ENCODE measurements at places on chromosomes 2 and 18.

DNA sequence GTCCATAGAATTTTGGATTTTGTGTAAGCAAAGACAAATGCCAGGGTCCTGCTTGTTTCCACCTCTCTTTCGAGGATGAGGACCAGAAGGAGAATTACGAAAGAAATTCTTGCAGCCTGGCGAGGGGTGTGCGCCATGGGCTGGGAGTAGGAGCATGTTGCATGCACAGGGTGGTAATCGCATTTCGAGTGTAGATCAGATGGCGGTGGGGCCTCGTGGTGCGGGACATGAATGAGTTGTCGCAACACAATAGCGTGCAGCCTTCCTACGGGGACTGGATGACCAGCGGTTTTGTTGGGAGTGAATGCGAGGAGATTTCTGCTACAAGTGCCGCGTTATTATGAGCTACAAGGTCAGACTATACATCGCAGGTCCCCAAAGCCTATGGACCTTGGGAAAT is 4.2 kb upstream of the EN1 start:
- no peak for DNase-seq

DNA sequence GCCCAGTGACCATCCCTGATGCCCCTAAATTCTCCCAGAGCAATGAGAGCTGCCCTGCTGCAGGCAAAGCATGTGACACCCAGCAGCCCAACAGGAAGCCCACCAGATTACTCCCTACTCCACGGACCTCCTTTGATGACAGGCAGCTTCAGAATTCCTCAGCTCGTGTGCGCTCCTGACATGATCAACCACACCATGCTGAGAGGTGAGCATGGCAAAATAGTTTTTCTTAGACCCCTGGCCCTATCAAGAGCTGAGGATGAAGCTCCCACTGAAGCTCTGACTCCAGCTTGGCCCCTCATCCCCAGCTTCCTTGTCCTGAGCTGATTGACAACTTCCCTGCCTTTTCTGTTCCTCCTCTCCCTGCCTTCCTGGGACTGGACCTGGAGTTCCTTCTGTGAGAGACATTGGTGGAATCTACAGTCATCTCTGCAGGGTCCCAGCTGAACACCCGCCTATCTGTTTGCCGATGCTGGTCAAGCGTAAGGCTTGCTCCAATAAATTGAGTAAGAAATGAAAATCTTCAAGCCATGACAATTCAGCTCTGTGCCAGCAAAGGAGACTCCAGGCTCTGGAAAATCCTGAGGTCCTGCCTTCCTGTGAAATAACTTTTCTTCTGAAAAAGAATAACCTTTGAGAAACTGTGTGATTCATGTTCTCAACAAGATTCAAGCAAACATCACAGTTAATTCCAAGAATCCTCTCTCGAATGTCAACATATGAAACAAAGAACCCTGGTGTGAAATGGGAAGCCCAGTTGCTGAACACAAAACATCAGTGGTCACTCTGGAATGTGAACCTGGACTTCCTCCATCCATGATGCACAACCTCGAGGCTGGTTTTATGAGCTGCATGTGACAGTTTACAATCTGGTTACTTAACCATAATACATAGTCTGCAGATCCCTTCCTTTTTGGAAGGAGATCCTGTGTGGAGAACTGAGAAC is 201.1 kb downstream of the SPP2 start:
- no peak for DNase-seq

DNA sequence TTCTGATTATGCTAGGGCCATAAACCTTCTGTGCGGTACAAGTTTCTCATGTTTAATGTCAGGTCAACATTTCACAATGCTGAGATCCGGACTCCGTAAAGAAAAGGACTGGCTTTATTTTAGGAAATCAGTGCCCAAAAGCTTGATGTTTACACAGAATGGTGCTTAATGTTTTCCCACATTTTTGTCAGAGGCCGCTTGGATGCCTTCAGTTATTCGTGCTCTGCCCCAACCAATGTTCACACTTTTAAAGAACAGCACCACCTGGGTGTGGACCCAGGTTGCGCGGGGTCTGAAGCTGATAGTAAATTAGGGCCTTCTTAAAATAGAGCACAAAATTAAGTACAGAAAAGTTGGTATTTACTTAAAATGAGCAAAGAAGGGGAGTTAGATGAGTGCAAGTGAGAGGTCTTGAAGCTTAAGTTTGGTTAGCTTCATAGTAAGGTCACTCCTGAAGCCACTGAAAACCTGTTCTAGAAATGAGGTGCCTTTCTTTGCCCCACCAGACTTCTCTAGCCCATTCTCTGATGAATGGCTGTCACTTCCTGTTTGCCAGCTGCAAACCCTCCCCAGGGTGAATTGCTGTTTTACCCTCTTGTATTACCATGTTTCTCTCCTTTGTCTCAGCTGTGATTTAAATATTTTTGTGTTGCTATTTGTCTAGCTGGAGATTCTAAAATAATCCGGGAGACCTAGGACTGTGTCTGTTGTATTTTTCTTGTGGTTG is 20.5 kb downstream of the SLC3A1 start:
- no peak for DNase-seq

DNA sequence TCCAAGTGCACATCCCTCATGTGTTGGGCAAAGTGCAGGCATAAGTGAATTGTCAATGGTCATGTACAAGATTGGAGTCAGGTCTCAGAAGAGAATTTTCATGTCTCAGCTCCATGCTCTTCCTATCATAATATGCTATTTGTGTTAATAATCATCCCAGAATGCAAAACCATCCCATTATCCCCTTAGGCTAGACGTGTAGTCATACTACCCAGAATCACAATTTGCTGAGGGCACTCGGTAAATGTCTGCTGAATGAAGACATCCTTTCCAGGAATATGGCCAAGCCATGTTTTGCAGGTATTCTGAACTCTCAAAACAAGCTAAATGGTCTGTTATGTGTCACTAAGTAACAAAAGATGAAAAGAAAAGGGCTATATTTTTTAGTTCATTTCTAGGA is 263.8 kb downstream of the RAD51AP2 start:
- DNase-seq = no peak

DNA sequence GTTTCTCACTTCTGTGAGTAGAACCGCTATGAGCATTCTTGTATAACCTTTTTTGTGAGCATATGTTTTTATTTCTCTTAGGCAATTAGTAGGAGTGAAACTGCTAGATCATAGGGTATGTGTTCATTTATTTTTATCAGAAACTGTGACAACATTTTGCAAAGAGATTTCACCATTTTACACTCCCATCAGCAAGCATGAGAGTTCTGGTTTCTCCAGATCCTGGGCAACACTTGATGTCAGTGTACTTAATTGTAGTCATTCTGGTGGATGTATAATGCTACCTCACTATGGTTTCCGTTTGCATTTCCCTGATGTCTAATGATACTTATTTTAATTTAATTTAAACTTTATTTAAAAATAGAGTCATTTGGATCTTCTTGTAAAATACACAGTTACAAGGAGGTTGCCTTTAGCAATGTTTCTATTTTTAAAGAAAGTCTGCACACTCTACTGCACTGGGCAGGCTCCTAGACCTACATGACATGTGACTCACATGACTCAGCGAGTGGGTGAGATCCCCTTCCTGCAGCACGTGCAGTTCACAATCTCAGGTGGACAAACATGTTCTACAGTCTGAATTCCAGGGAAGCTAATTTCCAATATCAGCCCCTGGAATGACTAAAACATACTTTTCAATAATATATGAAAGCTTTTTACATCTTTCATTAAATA is 127.0 kb upstream of the BCL2L11 start:
- no peak for DNase-seq

GRCh38 chr2:154477319-154477718 is 221.2 kb upstream of the KCNJ3 start:
- no peak for DNase-seq

GRCh38 chr2:159073256-159073655 is 104.8 kb downstream of the TANC1 start:
- no peak for DNase-seq

DNA sequence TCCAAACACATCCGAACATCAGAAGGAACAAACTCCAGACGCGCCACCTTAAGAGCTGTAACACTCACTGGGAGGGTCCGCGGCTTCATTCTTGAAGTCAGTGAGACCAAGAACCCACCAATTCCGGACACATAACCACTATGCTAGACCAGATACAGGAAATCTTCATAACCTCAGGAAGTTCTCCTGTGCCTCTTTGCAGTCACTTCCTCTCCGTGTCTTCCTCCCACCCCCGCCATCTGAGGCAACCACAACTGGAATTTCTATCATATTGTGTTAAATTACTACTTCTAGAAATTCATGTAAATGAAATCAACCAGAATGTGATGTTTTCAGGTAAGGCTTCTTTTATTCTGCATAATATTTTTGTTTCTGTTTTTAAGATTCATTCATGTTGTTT is 631.0 kb upstream of the NXPH2 start:
- DNase-seq = no peak

DNA sequence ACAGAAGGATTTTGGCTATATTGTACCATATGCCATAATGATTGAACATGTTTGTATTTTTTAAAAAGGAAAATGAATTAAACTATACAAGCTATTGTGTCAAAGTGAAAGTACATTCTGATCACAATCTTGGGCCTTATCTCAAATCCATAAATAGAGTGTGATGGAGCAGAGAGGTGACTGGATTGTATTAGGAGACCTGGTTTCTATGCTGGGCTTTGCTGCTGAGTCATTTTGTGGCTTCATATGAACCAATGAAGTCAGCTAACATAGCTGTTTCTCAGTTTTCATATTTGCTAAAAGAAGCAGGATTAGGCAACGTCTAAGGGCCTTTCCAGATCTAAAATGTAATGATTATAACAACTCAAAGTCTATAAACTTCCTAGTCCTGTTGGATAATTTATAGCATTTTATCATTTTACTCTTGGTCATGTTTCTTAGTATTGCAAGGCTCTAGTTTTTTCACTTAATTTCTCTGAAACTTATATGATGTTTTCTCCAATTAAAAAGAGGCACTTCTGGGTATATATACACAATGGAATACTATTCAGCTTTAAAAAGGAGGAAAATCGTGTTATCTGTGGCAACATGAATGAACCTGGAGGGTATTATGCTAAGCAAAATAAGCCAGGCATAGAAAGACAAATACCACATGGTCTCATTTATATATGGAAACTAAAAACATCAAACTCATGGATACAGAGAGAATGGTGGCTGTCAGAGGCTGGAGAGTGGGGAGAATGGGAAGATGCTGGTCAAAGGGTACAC is 112.3 kb downstream of the MEP1B start:
- DNase-seq = no peak

DNA sequence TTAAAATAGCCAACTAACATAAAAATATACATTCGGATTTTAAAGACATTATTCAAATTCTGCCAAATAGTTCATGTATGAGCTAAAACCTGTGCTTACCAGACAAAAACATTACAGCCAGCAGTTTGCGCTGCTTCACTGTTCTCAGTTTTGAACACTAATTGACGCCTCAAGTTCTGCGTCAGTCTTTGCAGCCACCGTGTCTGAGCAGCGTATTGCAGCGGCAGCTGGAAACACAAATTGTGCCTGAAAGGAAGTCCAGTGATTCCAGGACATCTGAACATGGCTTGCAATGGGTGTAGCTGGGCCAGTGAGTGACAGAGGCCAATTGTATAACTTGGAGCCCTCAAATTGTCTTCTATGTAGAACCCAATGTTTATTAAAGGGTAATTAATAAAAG is 267.6 kb downstream of the TFCP2L1 start:
- no peak for DNase-seq

DNA sequence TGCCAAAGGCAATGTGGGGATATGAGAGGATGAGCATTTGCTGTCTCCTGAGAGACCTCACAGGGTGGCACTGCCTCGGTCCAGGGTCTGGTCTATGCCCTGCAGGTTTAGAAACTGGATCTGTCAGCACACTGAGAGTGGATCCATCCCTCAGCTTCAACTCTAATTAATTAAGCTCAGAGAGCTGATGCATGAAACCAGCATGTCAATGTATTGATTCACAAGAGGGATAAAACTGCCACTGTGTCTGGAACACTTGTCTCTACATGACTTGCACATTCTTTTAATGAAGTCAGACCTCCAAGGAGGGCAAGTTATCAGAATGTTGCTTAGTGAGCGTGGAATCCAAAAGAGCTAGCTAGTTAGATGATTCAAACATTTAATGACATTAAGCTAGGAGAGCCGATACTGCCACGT is 22.5 kb upstream of the POLE4 start:
- no peak for DNase-seq

DNA sequence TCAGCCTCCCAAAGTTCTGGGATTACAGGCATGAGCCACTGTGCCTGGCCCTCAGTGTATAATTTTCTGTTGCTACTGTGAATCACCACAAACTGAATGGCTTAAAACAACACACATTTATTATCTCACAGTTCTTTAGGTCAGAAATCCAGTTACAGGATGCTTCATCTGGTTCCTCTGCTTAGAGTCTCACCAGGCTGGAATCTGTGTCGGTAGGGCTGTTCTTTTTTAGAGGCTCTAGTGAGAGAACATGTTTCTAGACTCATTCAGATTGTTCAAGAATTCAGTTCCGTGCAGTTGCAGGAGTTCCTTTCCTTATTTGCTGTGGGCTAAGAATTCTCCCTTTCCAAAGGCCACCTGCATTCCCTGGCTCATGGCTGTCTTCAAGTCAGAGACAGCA is 22.2 kb downstream of the CCDC121 start:
- no peak for DNase-seq

DNA sequence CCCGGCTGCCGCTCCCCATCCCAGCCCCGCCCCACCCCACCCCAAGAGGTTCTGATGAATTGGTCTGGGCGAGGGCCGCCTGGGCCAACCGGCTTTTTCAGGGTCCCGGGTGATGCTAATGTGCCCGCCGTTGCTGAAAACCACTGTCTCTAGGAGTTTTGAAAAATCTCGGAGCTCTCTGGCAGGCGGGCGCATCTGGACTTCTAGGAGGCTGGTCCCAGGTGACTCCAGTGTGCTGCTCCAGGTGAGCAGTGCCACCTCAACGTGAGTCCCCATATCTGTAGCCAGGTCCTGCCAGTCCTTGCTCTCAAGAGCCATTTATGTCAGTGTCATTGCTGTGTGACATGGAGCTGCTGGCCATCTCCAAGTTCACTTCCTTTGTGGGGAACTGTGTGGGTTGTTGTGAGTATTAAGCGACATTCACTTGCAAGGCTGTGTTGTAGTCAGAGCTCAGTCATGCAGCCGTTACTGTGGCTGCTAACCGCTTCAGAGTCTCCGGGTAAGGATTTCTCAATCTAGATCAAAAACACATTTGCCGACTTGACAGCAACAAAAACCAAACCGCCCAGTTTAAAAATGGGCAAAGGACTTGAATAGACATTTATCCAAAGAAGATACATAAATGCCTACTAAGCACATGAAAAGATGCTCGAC is at the start of gene RFX8:
Gene RFX8 (minus strand): TSS at position 382 of the 654 bp plus-strand sequence. CDS start 8,264 bp downstream, outside the sequence.
- DNase-seq = no peak

- no peak for DNase-seq
These were observed 29.8 kb downstream of the LTBP1 start for GRCh38 chr2:32976409-32977063.

- DNase-seq = peak; percentile 98
These were observed 41.9 kb downstream of the KCNJ3 start for GRCh38 chr2:154740361-154740760.

Data from NCI-H1694 treated with DMSO at 0.1 percent for 48 hours (cell line).